Karpas-422 (cell line): ENCODE measurements at places on chromosomes 12 and 14.

DNA sequence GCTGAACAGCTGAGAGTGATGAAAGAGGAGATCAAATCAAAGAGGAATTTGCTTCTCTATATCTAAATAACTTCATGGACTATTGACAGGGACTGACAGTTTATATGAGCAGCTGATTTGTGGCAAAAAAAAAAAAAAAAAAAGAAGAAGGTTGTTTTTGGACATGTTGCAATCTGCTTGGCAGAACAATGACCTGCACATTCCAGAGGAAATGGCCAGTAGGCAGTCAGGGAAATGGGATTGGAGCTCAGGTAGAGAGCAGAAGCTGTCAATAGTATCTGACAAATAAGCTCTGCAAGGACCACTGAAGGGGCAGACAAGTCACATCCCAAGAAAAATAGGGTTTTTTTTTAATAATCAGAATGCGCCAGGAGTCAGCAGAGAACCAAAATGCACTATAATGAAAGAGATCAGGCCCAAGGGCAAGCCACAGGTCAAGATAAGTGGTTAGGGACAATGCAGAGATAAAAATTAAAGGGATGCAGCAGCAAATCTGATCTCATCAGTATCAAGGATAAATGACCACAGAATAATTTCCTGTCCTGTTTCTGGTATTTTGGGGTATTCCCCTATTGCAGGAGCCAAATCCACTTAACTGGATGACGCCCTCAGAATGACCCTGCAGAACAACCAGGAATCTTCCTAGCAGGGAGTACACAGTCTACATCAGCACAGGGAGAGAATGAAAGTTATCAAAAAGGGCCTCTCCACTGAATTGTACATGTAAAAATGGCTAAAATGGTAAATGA, 22.6 kb upstream of the DUSP16 start:
- DNase-seq, result no peak

- DNase-seq, result no peak
These were observed 832 bp upstream of the SYT1 start for GRCh38 chr12:78863482-78864402.

GRCh38 chr12:51536159-51536558, 54.9 kb upstream of the SCN8A start:
- DNase-seq, result no peak

GRCh38 chr14:72075649-72076334, 143.6 kb downstream of the RGS6 start:
- DNase-seq, result no peak

GRCh38 chr12:82438356-82438755, 80.0 kb downstream of the METTL25 start:
- no peak for DNase-seq

DNA sequence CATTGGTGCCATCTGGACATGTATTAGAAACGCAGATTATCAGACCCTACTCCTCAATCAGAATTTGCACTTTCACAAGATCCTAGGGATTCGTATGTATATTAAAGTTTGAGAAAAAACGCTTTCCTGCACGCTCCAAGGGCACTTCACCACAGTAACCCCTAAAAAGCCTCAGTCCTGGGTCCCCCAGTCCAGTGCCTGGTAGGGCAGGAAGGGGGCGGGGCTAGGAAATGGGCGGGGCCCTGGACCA, 369 bp downstream of the DEPDC4 start:
- DNase-seq, result peak; percentile 95

DNA sequence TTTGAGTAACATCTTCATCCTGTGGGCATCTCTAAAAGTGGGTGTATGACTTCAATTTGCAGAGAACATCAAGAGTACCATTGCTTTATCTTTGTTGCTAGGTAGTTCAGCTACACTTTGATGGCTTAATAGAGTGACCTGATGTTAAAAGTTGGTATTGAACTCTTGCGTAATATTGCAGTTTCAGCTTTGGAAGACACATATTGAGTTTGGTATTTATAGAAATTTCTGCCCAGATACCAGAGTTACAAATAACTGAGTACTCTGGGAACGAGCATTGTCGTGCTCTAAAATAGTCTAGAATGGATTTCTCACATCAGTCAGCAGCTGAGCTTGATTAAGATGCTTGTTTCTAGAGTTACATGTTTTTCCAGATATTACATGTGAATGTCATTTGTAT, 24.8 kb upstream of the AKAP5 start:
- DNase-seq, result no peak

DNA sequence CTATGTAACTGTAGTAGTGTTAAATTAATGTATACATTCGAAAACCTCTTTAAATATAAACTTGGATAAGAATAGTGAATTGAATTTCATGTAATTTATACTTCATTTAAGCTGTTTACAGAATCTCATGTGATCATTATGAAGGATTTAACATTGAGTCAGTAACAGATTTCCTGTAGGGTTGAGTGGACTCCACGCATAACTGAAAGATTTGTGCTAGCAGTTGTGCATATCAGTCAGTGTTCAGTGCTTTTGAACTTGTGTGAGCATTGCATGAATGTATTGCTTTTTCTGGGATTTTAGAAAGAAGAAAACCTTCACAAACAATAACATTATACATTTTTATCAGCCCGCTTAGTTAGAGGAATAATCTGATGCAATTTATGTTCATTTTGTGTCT, 1435.3 kb downstream of the LRFN5 start:
- DNase-seq, result no peak

DNA sequence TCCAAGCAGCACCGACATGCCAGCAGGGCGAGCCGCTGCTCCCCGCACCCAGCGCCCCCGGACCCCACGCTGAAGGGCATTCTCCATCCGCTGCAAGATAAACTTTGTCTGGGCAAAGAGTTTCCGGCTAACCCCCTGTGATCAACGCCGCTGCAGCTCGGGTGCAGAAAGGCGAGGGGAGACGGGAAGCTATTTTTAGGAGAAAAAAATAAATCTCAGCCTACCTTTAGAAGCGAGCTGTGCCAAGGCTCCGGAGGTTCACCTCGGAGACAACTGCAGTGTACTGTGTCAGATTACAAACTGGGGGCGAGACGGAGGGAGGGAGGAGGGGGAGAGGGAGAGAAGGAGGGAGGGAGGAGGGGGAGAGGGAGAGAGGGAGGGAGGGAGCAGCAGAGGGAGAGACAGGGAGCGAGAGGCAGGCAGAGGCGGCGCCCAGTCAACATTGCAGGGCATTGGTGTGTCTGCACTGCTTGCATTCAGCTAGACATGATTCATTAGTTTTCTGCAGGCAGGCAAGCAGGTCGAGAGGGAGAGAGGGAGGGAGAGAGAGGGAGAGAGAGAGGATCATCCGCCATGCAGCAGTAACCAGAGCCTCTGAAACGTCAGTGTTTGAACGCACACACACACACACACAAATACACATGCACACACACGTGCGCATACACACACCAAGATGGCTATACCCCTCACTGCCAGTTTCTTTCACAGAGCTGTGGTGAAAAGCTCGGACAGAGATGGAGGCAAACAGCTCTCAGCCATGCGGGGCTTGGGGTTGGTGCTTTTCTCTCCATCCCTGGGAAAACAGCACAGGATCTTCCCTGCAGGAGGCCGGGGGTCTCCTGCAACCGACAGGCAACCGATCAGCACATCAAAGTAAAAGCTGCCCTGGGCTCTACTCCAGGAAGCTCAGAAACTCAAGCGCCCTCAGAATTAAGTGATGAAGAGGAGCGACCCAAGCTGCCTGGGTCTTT, at the start of gene RIMBP2:
Gene RIMBP2 (minus strand): TSS at position 302 of the 971 bp plus-strand sequence. CDS start 237,286 bp downstream, outside the sequence.
- DNase-seq, result no peak

GRCh38 chr14:85580536-85581140, 50.7 kb downstream of the FLRT2 start:
- no peak for DNase-seq

DNA sequence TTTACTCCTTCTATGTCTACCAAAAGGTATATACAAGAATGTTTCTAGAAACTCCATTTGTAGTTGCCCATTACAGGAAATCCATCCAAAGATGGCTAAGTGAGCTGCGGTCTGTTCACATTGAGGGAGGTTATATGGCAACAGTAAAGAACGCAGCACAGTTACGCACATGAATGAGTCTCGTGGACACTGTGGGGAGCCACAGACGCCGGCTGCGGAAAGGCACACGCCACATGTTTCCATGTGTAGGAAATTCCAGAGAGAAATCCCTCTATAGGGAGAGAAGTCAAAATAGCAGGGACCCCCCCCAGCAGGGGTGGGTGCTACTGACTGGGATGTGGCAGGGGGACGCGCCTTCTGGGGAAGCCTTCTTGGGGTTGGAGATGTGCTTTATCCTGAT, 139.0 kb upstream of the NCOR2 start:
- DNase-seq, result no peak

DNA sequence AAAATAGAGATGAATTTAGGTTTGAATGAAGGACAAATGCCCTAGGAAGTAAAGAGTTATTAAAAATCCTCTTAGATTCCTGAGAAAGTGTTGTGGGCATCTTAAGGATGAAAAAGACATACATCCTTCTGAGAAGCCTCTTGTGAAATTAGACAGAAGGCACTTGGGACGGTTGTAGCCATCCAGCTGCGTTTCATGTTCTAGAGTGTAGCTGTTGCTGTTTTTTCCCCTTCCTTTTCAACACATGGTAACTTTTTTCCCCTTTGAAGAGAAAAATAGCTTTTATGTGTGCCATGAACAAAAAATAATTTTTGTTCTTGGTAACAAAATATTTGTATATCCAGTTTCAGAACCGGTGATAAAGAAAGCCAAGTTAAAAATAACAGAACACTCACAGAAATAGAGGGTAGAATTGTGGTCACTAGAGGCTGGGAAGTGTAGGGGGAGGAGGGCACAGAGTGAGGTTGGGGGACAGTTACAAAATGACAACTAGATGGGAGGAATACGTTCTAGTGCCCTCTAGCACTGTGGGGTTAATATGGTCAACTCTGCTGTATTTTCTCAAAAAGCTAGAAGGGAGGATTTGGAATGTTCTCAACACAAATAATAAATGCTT, 58.4 kb downstream of the PTHLH start:
- DNase-seq, result no peak

- DNase-seq, result no peak
These were observed 91.3 kb upstream of the GZMB start for GRCh38 chr14:24725311-24725710.

DNA sequence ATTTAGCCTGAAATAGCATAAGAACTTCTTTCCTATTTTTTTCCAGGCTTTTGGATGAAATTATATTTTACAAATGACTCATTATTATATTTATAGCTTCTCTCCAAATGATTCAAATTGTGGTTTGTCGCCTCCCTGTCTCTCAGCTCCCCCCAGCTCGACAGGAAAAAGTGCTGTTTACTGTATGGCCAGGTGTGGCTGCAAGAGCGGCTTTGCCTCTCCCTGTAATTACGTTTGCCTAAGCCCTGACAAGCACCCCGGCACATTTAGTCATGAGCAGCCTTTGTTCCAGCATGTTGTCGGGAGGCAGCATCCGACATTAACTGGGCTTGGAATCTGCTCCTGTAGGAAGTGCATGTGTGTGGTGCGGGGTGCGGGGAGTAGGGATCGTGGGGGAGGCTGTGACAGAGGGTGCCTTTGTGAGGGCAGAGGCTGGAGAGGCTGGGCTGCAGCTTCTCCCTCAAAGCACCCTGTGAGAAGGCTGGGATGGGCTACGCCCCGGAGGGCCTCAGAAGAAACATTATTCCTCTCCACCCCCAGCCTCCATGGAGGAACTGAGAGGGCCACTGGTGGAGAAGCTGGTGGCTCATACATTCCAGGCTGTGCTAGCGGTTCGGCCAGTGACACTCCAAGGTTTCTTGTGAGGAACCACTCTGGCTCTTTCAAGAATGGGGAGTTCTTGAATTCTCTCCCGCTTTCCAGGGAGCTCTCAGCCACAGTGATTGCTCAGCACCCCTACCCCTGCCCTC, 42.1 kb upstream of the CTDSP2 start:
- DNase-seq, result no peak

DNA sequence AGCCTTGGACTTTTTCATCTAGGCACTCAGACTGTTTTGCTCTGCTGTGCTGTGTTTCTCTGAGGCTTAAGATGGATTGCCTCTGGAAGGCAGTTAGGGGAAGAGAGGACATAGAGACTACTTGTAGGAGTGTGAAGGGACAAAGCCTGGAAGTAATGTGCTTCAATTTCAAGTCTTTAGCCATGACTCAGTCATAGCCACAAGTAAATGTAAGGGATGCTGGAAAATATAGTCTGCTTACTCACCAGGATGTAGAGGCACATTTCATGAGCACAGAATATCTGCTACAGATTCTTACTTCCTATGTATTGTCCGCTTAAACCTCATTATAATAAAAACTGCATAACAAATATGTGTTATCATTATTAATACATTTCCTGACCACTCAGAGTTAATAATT, 794.3 kb upstream of the NOVA1 start:
- DNase-seq, result no peak

GRCh38 chr14:99191395-99192027, 80.5 kb downstream of the BCL11B start:
- DNase-seq, result no peak

DNA sequence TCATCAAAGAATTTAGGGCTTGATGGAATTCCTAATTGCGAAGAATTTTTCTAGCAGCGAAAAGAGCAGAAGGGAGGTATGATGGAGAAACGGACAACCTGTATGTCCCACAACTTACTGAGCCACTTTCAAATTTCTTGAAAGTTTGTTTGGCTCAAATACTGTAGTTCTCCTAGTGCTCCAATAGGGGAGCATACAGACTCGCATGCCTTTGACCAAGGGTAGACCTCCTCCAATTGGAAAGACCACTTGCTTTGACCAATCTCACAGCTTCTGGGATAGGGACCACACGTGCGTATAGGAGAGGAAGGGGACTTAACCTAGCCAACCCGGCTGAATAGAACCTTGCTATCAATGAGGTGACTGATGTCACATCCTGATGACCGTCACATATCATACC, 28.6 kb downstream of the SLC35F4 start:
- no peak for DNase-seq

DNA sequence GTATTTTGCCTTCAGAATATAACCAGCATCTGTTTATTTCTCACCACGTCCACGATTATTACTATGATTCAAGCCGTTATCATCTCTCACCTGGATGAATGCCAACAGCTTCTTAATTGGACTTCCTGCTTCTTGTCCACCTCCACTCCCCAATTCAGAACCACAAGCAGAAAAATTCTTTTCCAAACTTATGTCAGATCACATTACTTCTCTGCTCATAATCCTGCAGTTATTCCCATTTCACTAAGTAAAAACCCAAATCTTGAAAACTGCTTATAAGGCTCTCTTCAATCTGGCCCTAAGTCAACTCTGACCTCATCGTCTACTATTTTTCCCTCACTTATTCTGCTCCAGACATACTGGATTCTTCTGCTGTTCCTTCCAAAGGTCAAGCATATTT, 2.0 kb downstream of the CRY1 start:
- no peak for DNase-seq

- DNase-seq, result no peak
These were observed 1214.3 kb upstream of the TMEM132C start for GRCh38 chr12:127052511-127053232.

GRCh38 chr14:68384881-68385280, 408.0 kb downstream of the ZFP36L1 start:
- no peak for DNase-seq
